Activated CD4-positive, CD25-positive, alpha-beta regulatory T cell treated with anti-CD3 and anti-CD28 coated beads, Interleukin-2, amount 50 U/mL, for 24 hours (primary cell): ENCODE measurements at places on chromosomes 11 and 22.

DNA sequence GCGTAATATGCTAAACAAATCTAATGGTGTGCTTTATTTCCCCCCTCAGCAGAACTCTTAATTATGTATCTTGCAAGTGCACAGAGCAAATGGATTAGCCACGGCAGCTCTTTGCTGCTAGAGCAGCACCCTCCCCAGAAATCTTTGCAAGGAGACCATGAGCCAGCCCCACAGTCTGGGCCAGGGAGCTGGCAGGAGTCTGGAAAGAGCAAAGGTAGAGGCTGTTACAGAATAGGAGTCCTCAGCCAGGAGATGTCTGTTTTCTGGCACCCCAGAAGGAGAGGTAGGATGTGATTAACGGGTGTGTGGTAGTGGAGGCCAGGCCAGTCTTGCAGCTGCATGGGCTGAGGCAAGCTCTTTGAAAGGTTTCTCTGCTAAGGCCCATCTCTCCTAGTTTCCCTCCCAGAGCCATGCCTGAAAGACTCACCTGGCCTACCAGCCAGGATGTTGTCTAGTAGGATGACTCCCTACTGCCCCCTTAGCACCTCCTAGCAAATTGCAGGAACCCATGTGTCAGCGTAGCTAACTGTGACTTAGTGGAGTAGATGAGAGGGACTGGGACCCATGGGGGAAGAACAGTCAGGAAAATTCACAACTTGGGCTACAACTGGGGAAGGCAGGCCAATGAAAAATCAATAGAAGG, 557.2 kb downstream of the BUD13 start:
- ATAC-seq: no peak

DNA sequence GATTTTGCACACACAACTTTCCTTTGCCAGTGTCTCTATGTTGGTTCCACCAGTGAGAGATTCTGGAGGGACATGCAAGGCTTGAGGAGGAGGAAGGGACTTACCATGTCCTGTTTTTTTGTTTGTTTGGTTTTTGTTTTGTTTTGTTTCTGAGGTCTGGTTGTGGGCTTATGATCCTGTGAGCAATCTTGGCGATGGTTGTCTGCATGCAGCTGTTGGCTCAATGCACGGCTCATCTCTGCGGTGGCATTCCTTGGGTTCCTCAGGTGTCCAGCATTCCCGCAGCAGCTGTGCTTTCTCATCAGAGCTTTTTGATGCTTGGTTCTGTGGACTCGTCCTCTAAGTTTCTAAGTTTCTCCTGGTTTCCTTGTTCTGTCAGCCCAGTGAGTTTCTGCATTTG, 4.8 kb upstream of the NNMT start:
- no peak for ATAC-seq

DNA sequence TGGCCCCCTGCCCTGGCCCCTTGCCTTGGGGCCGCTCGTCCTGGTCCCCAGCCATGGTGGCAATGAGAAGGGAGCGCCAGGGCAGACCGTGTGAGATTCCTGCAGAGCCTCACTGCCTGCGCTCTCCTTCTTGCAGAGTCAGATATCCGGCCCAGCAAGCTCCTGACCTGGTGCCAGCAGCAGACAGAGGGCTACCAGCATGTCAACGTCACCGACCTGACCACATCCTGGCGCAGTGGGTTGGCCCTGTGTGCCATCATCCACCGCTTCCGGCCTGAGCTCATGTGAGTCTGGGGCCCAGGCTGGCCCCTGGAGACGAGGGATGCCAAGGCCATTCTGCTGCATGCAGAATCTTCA, 114.1 kb downstream of the MICAL2 start:
- ATAC-seq: peak; percentile 99

- peak; percentile 56 for ATAC-seq
Observed at GRCh38 chr11:107545101-107545514, 20.4 kb downstream of the ALKBH8 start.

DNA sequence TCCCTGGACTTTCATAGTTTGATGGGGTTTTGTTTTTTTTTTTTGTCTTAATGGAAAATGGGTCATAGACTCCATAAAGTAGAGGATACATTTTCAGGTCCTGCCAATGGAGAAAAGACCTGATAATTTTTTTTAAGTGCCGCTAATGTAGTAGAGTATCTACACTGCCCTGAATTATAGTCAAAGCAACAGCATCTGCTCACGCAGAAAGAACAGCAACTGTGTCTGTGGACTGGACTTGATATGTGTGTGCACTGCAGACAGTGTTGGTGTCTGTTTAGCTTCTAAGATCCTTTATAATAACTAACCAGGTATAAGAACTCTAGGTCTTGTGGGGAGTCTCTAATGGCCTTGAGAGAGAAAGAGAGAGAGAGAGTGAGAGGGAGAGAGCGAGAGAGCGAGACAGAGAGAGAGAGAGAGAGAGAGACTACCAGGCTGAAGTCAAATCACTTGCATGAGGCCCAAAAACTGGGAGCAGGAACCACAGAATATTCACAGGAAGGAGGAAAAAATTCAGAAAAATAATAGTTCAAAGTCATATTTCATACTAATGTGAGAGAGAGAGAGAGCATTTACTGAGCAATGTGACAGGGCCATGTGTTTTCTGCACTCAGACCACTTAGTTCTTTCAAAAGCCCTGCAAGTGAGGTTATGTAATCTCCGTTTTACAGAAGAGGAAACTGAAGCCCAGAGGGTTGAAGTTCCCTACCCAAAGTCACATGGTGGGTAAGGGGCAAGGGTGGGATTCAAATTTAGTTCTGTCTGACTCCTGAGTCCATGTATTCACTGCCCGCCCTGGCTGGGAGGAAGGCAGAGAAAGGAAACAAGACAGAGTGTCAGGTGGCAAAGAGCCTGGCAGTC, 8.6 kb upstream of the MIAT start:
- no peak for ATAC-seq

- no peak for ATAC-seq
Observed at GRCh38 chr22:47633111-47633510, 870.7 kb downstream of the TBC1D22A start.

DNA sequence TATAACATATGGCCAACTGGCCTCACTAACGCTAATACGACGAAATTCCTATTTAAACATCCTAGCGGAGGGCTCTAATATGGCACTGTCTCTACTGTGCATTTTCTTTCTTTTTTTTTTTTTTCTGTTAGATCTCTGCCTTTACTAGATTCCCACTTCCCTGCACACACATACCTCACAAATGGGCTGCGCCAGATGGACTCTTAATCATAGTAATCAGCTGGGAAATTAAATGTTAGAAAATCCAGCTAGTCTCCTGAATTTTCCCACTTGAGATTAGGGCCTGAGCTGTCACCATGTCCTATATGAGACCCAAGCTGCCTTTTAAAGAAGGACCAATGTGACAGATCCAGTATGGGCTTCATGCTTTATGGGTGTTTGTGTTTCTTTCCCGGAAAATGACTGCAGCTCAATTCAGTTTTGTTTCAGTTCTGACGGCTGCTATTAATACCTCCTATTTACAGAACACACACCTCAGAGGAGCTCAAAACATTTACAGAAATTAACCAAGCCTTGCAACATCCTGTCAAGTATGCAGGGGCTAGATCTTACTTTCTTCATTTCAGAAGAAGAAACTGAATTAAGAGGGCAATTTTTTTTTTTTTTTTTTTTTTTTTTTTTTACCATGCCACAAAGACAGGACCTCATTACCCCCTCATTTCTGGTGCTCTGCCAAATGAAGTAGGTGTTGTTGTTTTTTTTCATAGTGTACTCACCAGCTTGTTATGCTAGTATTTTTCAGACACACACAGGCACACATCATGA, 49.8 kb upstream of the BLID start:
- no peak for ATAC-seq

DNA sequence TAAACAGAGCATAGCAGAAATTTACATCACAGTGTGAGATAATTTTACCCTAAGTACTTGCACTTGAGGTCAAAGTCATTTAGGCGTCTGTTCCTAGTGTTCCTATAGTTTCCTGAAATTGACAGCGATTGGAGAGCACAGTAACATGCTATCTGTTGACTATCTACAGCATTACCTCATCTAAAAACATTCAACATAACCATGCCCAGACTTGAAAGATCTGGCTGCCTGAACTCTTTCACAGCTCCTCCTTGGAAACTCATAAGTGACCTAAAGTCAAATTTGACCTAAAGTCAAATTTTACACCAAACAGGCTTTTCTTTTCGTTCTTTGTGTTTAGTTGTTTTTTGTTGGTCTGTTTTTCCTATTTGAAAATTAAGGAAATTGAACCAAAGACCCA, 233.8 kb upstream of the UBASH3B start:
- no peak for ATAC-seq

DNA sequence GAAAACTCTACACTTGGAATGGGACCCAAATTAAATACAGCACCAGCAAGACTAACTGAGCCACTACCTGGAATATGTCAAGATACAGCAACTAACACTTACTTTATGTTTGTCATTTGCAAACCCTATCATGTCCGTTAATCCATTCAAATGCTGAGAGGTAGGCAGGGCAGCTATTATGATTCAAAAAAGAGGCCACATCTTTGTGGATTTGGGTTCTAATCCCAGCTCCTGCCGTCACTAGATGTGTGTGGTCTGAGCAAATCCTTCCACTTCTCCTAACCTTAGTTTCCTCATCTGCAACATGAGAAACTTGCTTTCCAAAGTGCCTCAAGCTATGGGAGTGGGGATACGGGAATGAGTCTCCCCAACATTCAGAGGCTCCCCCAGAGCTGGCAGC, 24.2 kb downstream of the FLI1 start:
- ATAC-seq: no peak

DNA sequence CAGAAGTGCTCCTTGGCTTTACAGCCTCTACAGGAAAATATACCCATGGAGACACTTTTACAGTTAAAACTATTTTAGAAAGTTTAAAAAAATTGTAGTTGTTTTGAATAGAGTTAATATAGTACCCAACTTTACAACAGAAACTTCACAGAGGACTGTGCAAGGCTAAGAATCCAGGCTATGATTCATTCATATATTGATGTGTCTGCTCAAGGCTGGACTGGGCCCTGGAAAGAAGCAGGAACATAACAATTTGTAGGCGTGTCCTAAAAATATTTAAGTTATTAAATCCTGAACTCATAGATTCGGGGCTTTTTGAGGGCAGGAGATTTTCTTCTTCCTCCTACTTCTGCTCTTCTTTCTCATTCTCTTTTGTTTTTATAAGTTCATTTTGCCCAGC, 291.5 kb upstream of the CCDC179 start:
- ATAC-seq: no peak

GRCh38 chr22:25765016-25765367, 23.0 kb downstream of the MYO18B start:
- no peak for ATAC-seq

DNA sequence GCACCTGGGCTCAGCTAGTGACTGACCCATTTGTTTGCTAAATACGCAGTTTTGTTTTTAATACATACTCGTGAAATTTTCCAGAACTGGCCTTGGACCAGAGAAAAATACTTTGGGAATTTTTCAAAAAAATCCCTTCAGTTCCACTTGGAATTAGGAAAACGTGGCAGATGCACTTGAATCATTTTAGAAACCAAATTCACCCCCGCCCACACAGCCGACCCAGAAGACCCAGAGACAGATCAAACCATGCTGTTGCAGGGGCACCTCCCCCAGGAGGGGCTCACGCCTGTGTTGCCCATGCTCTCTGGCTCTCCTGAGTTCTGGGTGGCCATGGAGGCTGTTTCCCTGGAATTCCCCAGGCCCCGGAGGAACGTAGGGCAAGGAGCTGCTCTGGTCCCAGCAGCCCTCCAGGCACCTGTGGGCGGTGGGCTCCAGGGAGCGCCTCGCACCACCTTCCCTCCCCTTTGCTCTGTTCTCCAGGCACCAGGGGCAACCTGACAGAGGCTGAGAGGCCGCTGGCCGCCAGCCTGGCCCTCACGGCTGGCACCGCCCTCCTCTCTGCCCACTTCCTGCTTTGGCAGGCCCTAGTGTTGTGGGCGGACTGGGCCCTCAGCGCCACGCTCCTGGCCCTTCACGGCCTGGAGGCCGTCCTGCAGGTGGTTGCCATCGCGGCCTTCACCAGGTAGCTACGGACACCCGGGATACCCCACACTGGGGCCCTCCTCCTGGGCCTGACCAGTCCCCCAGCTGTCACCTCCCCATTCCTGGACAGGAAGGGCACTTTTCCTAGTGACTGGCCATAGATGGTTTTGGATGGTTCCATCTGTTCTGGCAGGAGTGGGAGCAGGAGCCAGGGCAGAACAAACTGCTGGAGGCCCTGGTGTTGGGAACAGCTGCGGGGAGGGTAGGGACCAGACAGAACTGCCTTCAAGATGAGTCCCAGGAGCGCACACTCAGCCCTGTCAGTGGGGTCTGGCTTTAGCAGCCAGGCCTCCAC, 3.3 kb upstream of the EPS8L2 start:
- ATAC-seq: peak; percentile 38

DNA sequence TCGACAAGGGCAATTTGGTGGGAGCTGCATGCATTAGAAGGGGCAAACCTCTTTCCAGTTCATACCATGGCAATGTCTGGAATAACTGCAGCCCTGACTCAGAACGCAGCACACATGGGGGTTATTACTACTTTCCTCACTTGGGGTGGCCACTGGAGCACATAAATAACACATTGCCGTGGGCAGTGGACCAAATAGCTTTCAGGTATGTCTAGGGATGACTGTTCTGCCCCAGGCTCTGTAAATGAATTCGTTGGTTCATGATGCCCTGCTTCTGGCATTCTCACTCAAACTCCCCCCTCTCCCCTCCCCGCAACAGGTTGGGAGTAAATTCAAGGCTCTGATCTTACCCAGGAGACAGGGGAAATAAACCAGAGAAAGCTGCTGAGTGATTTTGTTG, 238.0 kb upstream of the PLET1 start:
- ATAC-seq: no peak

DNA sequence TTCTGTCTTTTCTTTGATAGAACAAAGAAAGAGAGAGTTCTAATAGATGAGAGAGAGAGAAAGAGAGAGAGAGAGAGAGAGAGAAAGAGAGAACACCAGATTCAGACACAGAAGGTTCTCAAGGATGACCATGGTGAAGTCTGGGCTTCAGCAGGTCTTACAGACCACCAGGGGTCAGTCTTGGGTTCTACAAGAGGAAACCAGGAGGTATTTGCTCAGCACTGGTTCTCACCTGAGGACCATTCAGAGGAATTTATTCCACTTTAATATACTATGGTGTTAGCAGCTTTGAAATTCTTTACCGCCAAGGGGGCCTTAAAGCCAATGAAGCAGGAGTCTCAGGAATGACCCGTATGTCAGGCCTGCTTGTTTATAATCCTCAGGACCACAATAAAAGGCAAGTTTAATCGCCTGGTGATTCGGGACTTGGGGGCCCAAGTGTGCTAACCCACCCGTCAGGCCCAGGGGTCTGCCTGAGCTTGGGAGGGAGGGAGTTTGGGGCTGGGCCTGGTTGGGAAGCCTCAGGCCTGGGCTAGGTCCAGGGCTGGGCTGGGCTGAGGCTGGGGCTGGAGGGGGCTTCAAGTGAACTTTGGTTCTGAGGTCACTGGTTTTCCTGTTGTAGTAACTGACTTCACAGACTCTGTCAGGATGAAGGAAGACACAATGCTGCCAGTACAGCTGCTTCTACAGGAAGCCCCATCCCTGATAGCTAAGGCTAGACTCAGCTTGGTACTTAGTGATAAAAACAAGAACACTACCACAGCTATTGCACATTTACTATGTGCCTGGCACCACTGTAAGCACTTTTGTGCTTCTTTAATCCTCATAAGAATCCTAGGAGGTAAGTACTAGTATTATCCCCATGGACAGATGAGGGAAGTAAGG, 179.2 kb upstream of the ZBED5 start:
- peak; percentile 55 for ATAC-seq

GRCh38 chr11:115665175-115665821, 161.1 kb upstream of the CADM1 start:
- ATAC-seq: no peak
